GM19239 (cell line): ENCODE measurements at places on chromosomes 3 and 15.

DNA sequence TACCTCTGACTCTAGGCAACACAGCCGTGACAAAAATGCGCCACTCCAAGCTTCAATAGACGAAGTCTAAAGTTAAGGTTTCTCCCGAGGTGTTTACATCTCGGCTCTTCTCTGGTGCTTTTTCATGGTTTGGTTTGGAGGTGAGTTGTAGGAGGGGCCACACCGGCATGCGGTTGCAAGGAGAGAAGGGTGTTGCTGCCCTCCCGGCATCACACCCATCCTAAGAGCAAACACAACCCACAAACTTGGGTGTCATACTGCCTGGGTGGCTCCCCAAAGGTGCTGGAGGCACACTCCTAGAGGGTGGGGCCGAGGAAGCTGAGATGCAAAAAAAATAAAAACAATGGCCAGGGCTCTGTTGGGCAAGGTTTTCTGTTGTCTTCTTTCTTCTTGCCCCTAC is 225.2 kb upstream of the ICE2 start:
- DNase-seq: no peak

DNA sequence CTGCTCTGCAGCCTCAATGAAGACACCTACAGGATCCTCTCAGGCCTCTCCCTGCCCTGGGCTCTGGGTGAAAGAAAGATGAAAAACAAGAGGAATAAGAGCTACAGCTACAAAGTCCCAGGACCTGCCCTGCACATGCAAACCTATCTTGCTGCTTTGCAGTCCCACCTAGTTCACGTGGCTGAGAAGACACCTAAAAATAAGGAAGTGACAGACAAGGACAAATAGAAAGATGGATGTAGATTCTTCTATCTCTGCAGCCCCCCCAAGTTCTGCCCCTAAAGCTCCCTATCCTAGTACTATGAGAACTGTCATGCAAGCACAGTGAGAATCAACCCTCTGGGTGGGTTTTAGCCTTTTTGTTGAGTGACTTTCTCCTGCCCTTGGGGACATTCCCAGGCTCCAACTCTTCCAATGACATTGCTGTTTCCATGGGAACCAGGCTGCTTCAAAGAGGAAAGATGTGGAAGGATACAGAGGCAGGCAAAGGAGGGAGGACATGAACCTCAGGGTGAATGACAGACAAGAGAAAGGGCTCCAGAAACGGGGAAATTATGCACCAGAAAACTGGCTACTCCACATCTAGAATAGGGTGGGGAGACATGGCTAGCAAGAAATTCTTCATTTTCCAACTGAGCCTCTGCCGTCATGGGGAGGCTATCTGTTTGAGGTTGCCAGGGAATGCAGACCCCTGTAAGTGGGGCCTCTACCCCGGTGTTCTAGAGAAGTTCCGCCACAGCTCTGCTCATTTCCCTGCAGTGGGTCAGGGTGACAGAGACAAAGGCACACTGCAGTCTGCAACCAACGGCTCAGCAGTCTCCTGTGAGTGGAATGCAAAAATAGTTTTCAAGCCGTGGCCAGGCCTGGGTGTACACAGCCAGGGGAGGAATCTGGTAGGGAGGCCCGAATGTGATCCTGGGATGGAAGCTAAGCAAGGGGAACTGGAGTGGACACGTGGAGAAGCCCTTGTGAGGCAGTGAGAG is 5.2 kb downstream of the CSPG5 start:
- no peak for DNase-seq

DNA sequence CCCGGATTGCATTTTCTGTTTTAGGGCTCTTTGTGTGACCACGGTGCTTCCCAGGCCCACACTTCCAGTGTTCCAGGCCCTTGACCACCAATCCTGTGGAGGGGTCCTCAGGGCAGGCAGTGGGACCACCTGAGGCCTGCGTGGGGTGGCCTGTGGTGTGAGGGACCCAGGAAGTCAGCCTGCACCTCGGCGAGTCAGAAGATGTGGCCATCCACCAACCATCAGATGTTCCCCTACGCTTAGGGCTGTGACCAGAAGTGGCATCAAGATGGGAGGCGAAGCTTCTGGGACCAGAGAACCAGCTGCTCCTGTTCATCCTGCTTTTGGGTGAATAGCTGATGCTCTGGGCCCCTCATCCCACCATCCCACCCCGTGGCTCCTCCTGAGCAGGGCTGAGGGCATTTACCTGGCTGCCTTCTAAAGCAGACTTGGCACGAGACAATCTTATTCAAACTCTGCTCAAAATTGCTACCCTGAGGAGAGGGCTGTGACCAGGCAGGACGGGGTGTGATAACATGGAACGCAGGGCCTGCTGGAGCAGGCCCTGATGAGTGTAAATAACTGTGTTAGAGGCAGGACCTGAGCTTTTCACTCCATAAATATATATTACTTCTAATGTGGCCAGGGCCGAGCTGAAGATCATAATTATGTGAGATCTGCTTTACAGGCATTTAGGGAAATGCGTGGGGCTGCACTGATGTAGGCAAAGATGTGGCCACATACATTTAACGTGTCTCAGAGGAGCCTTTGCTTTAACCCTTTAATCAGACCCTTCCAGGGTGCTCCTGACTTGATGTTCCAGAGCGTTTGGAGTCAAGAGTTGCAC is 28.8 kb downstream of the SMAD3 start:
- no peak for DNase-seq

- DNase-seq: no peak
Measured at GRCh38 chr3:77524463-77524862, 484.6 kb downstream of the ROBO2 start.

- no peak for DNase-seq
Measured at GRCh38 chr15:48354694-48355303, 23.6 kb downstream of the DUT start.

- no peak for DNase-seq
Measured at GRCh38 chr3:133489466-133490085, 83.9 kb upstream of the CDV3 start.

DNA sequence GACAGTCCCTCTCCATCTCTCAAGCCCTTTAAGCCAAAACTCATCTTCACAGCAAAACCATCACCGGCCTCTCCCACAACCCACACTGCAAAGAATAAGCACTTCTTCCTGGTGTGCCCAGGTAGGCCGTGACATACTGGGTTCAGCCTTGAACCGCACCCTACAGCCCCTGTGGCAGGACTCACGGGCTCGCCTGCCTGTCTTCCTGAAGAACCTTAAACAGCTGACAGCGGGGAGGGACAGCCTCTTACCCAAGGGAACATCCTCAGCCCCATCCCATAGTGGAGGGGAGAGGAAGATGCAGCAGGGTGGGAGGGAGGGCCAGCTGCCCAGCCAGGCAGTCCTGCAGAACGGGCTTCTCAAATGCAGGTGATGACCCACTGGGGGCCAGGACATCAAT is 40.2 kb downstream of the TBC1D2B start:
- no peak for DNase-seq

DNA sequence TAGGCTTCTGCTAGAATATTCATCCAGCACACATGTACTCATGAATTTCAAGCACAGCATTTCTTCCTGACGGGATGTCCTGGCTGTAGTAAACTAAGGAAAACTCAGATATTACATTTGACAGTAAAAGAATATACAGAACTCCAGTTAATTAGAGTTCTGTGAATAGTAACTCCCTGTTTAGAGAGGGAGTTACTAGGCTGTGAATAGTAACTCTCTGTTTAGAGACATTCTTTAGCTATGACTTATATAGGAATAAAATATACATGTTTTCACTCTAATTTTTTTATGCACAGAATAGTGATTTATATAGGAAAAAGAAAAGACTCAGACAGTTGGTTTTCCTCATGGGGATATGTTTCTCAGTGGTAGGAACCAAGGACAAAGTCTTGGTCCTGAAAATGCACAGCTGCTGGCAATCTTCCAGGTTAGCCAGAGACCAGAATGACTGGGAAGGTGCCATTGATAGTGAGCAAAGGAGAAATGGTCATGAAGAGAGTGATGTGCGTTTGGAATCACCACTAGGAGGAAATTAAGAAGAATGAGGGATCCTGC is 480.7 kb upstream of the THBS1 start:
- no peak for DNase-seq

DNA sequence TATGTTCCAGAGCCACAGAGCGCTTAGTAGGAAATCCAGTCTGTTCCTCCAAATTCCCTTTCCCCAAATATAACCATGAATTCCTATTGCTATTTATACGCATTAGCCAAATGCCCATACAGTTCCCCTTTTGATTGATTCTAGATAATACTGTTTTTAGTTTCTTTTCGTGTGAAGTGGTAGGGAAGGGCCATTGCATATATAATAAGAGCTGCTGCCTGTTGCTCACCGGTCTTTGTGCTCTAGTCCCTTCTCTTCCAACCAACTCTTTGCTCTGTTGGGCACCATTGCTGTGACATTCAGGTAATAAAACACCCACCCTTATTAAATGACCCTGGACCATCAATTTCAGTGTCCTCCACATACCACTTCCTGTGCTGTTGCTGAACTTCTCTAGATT is 379.9 kb upstream of the KCNMB2 start:
- DNase-seq: no peak

GRCh38 chr3:101478980-101479379 is 34.0 kb downstream of the SENP7 start:
- DNase-seq: no peak

DNA sequence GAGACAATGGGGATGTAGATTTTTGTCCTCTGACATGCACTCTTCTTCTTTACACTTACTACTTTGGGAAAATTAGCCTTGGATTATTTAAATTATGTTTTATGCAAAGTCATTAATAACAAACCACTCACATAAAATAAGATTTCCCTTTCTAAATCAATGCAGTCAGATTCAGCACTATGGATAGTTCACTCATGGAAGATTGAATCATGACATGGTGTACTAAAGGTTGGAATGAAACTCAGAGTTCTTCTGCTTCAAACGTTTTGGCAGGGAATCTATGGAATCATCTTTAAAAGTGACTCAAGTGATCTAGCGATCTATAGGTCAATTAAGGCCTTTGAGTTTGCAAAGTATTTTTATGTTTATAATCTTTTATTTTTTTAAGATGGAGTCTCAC is 154.3 kb downstream of the KCNMB2 start:
- no peak for DNase-seq

DNA sequence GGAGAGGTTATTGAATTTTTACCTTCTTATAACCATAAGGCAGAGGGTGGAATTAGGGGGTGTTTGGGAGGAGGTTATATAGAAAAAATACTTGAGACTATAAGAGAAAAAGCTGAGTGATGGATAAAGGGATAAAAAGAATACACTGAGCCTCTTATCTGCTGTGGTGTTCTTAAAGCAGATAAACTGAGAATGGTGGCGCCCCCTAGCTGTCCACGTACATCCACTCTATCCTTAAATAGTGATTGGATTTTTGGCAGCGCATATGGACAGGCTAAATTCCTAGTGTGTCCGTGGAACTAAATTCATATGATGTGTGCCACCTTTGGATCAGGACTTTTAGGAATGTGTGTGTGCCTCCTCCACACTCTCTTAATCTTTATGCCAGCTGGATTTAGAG is 121.1 kb downstream of the OXSM start:
- DNase-seq: no peak

- DNase-seq: no peak
Measured at GRCh38 chr3:138624518-138624917, 15.9 kb downstream of the FAIM start.

- DNase-seq: no peak
Measured at GRCh38 chr3:26422415-26422814, 200.2 kb upstream of the LRRC3B start.

DNA sequence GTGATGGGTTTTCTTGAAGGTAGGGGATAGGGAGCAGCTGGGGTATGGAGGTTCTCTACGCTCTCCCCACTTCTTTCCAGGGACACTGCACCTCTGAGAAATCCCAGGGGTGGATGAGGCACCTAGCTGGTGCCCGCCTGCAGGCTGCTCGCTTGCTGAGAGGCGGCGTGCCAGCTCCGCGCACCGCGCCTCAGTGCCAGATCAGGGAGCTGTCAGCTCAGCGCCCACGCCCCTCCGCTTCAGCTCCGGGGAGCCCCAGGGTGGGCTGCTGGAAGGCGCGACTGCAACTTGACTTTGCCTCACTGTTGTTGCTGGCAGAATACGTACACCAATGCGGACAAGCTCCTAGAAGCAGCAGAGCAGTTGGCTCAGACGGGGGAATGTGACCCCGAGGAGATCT is 345.7 kb upstream of the UMPS start:
- DNase-seq: no peak

DNA sequence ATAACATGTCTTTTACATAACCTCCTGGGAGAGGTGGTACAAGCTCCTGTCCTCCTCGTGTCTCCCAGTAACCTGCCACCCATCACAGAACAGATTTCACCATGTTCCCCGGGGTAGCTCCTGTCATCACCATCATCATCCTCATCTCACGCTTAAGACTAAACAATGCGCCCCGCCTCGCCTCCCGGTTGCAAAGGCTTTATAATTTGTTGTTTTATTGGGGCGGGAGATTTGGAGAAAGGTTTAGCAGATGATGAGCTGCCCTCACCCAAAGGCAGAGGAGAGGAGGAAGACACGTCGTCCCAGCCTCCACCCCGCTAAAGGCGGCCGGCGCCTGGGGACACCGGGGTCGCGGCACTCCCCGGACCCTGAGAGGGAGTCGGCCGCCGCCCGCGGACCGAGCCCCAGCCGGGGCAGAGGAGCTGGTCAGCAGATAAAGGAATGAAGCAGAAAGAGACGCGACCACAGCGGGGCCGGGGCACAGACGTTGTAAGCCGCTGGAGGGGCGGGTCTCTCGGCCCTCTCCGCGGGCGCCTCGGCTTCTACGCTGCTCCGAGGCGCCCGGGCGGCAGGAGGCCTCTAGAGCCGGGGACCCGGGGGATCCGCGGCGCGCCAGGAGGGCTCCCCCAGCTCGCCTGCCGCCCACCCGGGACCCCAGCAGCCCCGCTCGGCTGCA is 589 bp downstream of the HERC1 start:
- DNase-seq: no peak

DNA sequence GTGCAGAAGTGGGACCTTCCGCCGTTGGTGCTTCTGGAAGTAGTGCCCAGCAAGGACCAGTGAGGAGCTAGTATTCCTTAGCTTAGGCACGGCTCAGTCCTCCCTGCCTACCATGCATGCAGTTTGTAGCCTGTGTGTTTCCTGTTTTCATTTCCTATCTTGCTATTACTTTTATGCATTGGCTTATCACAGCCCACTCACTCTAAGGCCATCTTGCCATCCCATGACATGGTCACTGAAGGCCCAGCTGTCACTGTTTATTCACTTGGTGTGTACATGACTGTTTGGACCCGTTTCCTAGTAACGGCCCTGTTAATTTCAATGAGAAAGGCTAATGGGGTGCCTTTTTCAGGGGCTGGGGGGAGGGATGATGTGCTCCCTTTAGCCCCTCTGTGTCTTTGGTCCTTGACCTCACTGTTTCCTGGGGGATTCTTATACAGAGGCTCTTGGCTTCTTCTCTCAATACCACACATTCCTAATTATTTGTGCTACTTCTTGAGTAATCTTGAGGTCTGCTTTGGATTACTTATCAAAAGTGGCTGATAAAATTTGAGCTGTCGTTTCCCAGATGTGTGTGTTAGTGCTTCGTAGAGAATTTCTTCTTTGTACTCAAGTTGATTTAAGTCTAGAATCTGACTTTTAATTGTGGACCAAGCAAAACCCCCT is 24.5 kb upstream of the TRAK1 start:
- DNase-seq: no peak

- DNase-seq: no peak
Measured at GRCh38 chr3:106792716-106793115, 584.5 kb upstream of the CCDC54 start.
